CD4-positive, alpha-beta T cell treated with Interleukin-17A for 4 hours (primary cell): ENCODE measurements at places on chromosomes 4 and X.

DNA sequence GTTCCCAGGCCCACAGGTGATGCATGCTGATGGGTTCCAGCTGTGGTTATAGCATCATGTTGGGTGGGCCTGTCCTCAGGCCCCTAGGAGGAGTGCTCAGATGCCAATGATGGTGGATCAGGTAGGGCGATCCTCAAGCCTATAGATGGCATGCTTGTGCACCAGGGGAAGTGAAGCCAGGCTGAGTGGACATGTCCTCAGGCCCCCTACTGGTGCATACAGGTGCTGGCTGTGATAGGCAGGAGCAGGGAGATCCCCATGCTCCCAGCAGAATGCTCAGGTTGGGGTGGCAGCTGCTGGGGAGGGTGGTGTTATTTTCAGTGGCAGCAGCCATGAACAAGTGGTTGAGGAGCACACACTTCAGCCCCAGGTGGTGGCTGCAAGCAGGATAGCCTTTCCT lies 96.0 kb downstream of the SMARCA1 start:
- no peak for DNase-seq

DNA sequence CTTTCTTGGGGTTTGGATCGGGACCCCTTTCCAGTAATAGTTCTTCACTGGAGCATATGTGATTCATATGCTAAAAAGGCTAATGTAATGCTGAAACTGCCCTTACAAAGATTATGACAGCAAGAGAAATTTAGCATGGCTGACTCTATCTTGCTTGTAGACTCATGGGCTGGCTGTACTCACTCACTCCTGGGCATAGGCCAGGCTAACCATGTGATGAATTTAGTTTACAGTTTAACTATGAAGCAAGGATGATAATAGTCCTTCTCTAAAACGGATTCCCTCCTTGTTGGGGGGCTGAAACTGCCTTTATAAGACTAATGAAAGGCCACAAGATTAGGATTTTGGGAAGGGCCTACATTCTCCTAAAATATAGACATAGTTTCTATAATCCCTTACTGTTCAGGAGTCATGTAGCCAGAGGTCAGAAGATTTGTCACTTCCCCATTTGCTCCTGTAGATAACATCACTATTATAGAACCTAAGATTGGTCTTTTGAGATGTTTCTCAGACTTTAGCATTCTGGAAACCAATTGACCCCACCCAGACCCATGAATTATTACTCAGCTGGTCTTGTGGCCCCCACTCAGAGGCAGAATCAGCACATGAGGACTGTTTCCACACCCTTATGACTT lies 20.8 kb upstream of the CEP135 start:
- DNase-seq: no peak

DNA sequence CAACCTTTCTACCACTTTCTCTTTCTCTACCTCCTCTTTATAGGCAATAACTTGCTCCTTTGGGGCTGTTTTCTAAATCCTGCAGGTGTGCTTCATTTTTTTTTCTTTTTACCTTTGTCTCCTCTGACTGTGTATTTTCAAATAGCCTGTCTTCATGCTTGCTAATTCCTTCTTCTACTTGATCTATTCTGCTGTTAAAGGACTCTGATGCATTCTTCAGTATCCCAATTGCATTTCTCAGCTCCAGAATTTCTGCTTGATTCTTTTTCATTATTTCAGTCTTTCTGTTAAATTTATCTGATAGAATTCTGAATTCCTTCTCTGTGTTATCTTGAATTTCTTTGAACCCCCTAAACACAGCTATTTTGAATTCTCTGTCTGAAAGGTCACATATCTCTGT lies 67.7 kb upstream of the IL2 start:
- no peak for DNase-seq

DNA sequence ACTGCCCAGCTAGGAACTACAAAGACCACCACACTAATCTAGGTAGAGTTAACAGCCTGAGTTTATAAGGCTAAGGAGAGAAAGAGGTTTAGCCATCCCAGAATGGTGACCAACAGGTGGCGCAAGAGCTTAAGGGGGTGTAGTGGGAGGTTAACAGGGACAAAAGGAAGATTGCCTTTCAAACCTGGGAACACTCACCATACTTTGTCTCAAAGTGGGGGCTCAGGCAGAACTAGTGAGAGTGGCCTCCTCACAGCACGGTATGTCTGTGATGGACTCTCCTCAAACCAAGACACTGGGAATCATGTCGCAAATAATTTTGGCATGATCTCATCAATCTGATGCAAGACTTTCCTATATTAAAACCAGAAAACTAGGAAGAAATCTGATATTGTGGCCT lies 23.4 kb downstream of the CCNI start:
- DNase-seq: peak; percentile 77

DNA sequence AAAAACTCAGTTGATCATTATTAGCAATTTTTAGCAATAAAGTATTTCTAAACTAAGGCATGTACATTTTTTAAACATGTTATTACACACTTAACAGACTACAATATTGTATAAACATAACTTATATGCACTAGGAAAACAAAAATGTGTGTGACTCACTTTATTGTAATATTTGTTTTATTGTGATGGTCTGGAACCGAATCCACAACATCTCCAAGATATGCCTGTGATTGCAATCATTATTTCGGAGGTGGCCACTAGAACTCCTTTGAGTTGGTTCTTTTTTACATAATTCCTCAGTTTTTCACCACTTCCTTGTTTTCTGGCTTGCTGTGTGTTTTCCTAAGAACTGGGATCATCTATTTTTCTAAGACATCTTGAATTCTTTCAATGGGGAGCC lies 53.7 kb downstream of the FBXW7 start:
- no peak for DNase-seq

DNA sequence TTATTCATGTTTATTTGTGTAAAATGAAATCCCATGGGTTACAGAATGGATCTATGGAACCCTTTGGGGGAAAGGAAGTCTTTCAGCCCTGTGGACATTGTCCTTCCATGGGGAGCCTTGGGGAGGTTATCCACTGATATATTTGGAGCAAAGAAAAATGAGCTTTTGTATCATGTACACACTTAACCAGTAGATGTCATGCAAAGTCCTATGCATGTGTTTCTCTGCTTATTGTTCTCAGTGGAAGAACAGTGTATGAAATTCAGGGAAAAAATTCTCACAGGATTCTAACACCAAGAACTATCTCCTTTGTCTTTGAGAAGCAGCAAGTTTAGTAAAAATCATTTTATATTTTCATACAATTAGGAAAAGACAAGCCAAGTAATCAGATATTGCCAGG lies 105.3 kb downstream of the DTHD1 start:
- no peak for DNase-seq

- DNase-seq: no peak
Observed at GRCh38 chr4:76626686-76627465, 191.8 kb downstream of the SHROOM3 start.

DNA sequence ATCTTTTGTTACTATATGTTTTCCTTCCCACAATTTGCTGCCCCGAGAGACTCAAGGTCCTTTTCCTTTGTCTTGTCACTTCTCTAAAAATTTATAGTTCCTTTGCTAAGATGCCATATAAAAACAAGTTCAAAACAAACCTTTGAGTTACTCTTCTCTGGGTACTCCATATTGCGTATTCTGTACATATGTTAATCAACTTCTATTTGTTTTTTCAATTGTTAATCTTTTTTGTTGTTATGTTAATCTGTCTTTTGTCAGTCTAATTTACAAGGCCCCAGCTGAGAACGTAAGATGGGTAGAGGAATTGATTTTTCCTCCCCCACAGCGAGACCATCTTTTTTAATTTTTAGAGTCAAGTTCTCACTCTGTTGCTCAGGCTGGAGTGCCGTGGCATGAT lies 7.2 kb upstream of the PPEF2 start:
- DNase-seq: no peak

DNA sequence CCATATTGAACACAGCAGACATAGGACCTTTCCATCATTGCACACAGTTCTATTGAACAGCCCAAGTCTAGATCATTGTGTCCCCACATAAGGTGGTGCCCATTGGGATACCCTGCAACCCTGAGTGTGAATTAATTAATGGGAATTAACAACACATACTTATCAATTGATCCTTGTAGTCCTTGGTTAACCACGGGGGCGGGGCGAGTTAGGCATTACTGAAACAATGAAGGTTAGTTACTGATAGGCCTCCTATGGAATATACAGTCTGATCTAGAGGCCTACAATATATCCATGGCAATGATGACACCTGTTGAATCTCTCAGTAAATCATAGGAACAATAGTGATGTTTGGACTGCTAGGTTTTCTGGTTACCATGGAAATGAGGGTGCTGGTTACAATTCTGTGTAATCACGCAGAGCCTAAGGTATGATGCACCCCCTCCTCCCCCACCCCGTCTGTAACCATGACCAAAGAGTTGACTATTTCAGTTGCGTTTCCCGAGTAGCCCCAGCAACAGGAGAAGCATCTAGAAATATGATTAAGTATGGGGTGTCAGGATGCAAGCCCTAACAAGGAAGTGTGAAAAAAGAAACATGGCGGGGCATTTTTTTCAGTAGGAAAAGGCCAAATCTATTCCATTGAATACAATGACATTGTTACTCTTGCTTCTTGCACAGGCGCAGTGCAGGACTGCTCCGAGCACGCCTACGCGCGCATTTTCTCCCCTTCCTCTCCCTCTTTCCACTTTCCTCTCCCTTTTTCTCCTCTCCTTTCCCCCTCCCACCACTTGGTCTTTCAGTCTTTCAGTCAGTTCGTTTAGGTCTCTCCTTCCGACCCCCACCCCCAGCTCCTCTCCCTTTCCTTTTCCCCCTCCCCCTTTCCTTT lies 677 bp upstream of the NONO start:
- no peak for DNase-seq

DNA sequence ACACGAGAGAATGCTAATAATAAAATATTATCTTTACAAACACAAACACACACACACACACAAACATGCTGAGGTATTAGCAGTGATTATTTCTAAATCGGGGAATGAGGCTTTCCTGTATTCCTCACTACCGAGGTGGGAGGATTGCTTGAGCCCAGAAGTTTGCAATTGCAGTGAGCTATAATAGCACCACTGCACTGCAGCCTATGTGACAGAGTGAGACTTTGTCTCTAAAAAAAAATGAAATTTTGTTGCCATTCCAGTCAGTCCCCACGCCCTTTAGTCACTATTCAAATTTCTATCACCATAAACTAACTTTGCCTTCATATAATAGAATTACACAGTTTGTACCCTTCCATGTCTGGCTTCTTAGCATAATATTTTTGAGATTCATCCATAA lies 456.5 kb upstream of the CPEB2 start:
- no peak for DNase-seq

DNA sequence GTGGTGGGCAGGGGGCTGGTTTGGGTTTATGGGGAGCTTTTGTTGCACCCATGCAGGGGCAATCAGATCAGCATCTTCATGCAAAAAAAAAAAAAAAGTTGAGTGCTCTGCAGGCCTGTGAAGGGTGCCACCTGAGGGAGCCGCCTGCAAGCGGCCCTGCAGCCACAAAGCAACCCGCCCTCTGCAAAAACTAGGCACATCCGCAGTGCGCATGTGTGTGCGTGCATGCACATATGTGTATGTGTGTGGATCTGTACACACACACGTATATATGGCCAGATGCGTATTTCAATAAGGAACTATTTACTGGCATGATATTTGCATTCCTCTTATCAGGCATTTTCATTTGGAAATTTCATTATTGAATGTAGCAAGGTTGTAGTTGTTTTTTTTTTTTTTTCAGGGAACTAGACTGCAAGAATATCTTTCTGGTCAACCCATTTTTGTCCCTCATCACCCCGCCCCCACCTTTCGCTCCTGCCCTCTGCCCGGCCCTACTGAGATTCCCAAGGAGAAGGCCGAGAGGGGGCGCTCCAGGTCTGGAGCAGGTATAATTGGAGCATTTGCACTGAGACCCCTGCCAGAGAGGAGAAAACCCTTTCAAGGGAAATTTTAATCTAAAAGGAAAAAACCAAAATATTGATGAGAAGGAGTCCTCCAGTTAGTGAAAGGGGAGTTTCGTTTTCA lies 18.1 kb downstream of the CCNQ start:
- peak; percentile 31 for DNase-seq
